Astrocyte of the cerebellum (primary cell): ENCODE measurements at places on chromosomes 6 and 20.

DNA sequence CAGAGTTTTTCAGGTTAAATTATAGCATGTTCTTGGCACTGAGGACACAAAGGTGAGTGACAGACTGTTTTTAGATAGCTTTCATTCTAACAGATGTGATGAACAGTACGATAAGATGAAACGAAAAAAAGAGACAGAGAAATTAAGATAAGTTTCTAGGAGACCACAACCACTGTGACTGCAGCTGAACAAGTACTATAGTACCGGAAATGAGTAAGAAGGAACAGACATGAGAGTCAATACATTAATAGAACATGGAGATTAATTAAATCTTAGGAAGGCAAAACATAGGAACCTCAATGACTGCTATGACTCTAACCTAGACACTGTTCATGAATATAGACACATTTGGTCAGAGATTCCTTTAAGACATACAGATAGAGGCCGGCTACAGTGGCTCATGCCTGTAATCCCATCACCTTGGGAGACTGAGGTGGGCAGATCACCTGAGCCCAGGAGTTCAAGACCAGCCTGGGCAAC is 40.2 kb downstream of the HBS1L start:
- no peak for DNase-seq

GRCh38 chr6:52361414-52361944 is 472 bp upstream of the PAQR8 start:
- DNase-seq, result no peak

DNA sequence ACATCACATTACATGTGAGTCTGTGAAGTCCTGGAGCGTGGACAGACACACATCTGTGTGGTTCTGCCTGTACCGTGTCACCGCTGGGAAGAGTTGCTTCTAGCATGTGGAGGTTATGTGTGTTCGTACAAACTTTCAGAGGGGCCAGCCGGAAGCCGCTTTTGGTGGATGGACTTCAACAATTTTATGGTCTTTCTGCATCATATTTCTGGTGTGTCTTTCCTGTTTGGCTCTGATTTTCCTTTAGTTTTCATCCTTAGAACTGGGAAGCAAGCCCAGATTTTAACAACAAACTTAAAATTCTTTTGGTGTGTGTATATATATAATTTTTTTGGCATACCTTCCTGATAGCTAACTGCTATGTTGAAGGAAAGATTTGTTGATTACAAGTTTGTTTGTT is 71.2 kb downstream of the TIAM2 start:
- DNase-seq, result peak; percentile 61

GRCh38 chr20:50127587-50128519 is 14.9 kb upstream of the UBE2V1 start:
- DNase-seq, result no peak
